SJCRH30 (cell line): ENCODE measurements at places on chromosomes 1 and 21. TPM values are rescaled to one million over a fixed set of nuclear protein-coding genes. Genes with fewer than 3 reads are reported as not detected.

DNA sequence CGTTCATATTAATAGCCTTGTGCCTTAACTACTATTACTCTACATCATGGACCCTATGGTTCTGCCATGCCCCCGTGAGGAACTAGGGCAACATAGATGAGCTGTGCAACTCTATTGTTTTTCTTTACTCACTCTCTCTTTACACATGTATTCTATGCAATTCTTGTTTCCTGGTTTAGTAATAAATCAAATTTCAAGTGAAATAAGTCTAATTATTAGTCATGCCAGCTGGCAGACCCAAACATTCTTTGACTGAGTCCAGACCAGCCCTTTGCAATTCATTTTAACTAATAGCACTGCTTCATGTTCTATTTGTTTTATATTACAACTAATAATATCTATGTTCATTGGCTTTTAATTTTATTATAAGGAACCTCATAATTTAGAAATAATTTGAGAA is 789.3 kb upstream of the ADAMTS5 start:
- no peaks in the 10 kb centered on the region for H3K27me3 ChIP-seq
- no peaks in the 10 kb centered on the region for H3K36me3 ChIP-seq
- H3K4me3 ChIP-seq = no peak overlapping the region
- H3K27ac ChIP-seq = no peak overlapping the region
- no peaks in the 10 kb centered on the region for H3K4me1 ChIP-seq

- H3K4me3 ChIP-seq = no peak overlapping the region
- no peaks in the 10 kb centered on the region for H3K4me1 ChIP-seq
Observed at GRCh38 chr1:4397196-4397595, 257.2 kb upstream of the AJAP1 start.

- no peak overlapping the region for H3K27ac ChIP-seq
- H3K4me3 ChIP-seq = no peak overlapping the region
- DNase-seq = no peak
- no peaks in the 10 kb centered on the region for H3K4me1 ChIP-seq
- no peaks in the 10 kb centered on the region for H3K27me3 ChIP-seq
Observed at GRCh38 chr1:90149101-90149500, 154.2 kb downstream of the ZNF326 start.

DNA sequence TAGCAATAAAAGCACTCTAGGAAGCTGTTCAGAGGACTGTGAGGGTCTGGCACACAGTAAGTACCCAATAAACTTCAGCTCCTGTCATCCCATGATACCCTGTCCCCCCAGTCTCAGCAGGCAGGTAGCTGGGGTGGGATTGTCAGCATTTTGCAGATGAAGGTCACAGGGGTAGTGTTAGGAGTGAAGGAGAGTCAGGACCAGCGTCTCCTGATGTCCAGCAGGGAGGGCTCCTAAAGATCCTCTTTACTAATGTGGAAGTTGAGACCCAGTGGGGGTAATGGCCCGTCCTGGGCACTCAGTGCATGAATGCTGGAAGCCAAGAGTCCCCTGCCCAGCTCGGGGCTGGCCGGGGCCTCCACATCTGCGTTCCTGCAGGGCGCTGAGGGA is 31.3 kb upstream of the EDN2 start:
- H3K27me3 ChIP-seq = no peaks in the 10 kb centered on the region
- H3K4me1 ChIP-seq = peaks cover 20% of the 10 kb centered on the region
- H3K27ac ChIP-seq = no peak overlapping the region
- H3K36me3 ChIP-seq = no peaks in the 10 kb centered on the region
- no peak for DNase-seq

DNA sequence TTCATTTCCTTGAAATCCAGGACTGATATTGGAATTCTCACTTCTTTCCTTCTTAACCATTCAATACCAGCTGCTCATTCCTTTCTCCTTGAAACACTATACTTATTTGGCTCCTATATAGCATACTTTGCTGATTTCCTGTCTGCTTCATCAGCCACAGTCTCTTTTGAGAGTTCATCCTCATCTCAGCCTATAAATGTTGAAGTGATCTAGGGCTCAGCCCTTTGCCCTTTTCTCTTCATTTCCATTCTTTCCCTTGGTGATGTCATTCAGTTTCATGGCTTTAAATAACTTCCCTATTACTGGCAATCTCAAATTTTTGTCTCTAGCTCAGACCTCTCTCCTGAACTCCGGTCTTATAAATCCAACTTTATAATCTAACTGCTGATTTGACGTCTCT is 24.1 kb upstream of the RABGAP1L start:
- H3K27me3 ChIP-seq = no peaks in the 10 kb centered on the region
- H3K36me3 ChIP-seq = no peaks in the 10 kb centered on the region
- no peak for DNase-seq
- no peak overlapping the region for H3K27ac ChIP-seq
- H3K4me3 ChIP-seq = no peak overlapping the region

CLK2 gene
- 29.7 and 43.1 TPM in 2 replicates for total RNA-seq

SARS1 gene
- total RNA-seq = 105 and 107 TPM in 2 replicates

S100PBP gene
- total RNA-seq = 37.1 and 42.6 TPM in 2 replicates

CA6 gene
- not detected in 2 replicates for total RNA-seq
